ENCODE measurements at places on chromosomes 1 and 21. TPM values are rescaled to one million over a fixed set of nuclear protein-coding genes. Genes with fewer than 3 reads are reported as not detected.

DNA sequence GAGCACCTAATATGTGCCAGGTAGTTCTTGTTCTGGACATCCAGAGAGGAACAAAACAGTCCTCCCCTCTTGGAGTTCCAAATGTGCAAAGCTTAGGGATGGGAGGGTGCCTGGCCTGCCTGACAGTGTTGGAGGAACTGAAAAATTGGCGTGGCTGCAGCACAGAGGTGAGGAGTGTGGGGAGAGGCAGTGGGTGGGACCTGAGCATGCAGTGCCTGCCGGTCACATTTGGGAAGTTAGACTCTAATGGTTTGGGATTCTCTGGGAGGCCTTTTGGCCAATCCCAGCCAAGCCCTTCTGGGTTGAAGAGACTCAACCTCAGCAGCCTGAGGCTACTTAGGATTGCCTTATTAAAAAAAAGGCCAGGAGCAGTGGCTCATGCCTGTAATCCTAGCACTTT lies 2.3 kb upstream of the TCEA3 start:
- DNase-seq, result no peak

DNA sequence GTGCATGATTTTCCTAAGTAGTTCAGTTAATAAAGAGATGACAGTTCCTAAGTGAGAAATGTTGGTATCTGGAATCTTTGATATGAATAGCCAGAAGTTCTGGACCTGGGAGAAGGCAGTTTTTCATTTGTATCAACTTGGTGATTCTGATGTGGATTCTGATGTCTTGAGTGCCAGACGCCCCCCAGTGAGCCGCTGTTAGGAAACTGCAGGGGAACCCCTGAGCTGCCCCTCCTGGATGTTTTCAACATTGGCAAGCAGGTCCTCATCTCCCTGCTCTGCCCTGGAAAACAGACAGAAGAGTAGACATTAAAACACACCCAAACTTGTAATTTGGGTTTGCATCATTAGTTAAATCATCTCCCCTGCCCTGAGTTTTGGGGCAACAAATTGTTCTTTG lies 7.4 kb downstream of the ETS2 start:
- DNase-seq, result no peak

FAM43B gene
- 2.6 TPM for total RNA-seq

DNA sequence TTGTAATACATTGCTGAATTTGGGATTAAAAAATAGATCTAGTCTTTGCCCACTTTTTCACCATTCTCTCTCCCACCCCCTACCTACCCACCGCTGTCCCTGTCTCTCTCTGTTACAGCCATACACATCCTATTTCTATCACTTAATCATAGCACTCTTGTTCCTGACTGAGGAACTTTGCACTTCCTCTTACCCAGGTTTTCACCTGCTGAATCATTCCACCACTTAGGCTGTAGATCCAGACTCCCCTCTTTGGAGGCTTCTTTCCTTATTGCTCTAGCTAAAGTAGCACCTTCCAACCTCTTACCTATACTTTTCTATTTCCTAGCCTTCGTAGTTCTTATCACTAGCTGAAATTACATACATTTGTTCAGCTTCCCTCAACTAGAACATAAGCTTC lies 59.6 kb downstream of the ATP6V1G3 start:
- DNase-seq, result no peak

- DNase-seq, result no peak
These were observed 215.4 kb downstream of the OLFM3 start for GRCh38 chr1:101781201-101781831.

GRCh38 chr21:39362733-39363132 lies 13.8 kb upstream of the HMGN1 start:
- no peak for DNase-seq

GRCh38 chr1:160657250-160657781 lies 10.5 kb upstream of the SLAMF1 start:
- no peak for DNase-seq

DNA sequence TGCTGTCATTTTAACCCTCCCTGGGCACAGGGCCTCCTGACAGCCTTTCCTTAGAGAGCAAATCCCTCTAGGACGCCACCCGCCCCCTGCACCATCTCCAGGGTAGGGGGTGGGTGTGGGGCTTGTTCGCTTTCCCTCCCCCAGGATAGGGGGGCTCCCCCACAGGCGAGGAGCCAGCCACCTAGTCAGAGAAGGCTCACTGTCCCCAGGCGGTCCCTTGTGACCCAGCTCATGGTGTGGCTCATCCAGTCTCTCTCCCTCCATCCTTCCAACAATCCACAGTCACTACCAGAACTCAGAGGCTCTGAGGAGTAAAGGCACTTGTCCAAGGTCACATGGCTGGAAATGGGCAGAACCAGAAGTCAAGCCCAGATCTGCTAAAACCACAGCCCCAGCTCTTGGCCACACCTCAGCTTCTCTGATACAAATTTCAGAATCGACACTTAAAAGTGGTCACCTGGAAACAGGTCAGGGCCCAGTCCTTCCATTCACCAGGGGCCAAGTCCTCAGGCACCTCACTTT lies 89.8 kb downstream of the MRPL37 start:
- DNase-seq, result no peak

DNA sequence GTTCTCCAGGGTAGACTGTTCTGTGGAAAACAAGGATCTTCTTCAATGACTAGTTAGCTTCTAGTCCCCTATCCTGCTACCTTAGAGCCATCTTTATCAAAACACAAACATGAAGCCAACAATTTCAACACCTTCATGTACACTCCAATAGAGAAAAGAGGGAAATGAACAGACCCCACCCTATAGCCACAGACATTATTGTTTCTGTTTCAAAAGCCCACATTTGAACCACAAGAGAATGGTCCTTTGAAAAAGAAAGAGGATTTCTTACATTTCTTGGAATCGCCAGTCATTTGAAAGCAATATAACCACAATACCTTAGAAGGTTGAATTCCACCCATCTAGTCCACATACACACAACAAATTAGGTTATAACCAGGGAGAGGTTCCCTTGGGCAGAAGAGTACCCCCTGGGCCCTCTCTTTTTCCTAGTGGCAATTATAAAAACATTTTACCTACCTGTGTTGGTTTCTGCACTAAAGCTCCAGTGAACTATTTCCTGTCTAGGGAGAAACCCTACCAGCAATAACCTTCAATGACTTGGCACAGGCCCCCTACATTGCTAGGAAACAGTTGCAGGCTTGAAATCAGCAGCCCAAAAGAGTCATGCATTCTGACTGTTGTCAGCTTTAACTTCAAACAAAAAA lies 2.7 kb upstream of the LPGAT1 start:
- DNase-seq, result no peak

C1orf226 gene
- total RNA-seq, result 3.7 TPM

GRCh38 chr1:115457289-115457688 lies 119.2 kb upstream of the NGF start:
- DNase-seq, result no peak

GRCh38 chr1:163657719-163658118 lies 336.0 kb downstream of the NUF2 start:
- DNase-seq, result no peak

- DNase-seq, result no peak
These were observed 134.9 kb downstream of the VAV3 start for GRCh38 chr1:107830075-107830474.

DNA sequence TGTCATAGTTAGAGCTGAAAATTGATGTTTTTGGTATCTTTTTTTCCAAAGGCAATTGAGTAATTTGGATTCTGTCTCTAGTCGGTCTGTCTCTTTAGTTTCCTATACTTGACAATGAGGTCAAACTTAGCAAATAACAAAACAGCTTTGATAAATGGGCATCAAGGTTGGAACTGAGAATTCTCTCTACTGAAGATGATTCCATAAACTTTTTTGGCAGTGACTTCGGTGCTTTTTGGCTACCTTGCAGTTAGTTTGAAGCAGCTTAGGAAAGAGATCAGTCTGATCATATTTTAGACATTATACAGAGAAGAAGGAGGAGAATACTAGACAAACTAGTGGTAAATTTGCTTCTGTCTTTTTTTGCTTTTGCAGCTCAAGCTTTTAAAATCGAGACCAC lies 559 bp downstream of the VCAM1 start:
- DNase-seq, result no peak

DNA sequence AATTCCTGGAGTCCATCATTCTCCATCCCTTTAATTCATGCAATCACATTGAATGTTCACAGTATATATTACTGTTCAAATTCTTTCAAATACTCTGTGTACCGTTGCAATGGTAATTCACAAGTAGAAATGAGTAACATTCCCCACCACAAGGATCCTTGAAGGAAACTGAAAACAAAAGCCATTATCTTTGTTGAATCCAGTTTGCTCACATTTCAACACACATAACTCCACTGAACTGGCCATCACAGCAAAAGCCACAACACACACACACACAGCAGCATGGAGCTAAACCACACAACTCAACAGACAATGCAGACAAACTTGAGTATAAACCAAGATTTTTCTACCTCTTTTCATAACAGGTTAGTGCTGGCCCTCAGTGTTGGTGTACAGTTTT lies 188.3 kb upstream of the GREM2 start:
- no peak for DNase-seq

- DNase-seq, result no peak
These were observed 7.9 kb upstream of the TRAF5 start for GRCh38 chr1:211318576-211319280.

- DNase-seq, result no peak
These were observed 80.4 kb downstream of the NPHP4 start for GRCh38 chr1:5911871-5912271.

GRCh38 chr1:67044631-67045270 lies 9.2 kb downstream of the SLC35D1 start:
- DNase-seq, result no peak

GRCh38 chr1:205510308-205510950 lies 6.0 kb downstream of the CDK18 start:
- DNase-seq, result peak; percentile 55

CLIC6 gene
- total RNA-seq, result 8.1 TPM

DNA sequence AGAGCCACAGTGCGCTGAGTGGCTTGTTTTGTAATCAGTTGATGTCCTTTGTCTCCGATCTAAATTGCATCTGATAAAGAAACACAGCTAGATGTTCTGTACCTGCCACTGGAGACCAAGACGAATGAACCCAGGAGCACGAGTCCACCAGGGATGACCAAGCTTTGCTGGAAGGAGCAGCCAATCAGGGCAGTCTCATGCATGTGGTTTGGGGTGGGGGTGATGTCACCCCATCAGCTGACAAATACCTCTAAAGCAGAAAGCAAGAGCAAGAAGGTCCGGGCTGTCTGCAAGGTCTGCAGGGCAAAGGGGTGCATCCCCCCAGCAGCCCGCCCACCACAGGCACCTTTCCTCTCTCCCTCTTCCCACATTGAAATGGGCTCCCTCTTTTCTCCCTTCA lies 653.8 kb downstream of the AJAP1 start:
- no peak for DNase-seq

DNA sequence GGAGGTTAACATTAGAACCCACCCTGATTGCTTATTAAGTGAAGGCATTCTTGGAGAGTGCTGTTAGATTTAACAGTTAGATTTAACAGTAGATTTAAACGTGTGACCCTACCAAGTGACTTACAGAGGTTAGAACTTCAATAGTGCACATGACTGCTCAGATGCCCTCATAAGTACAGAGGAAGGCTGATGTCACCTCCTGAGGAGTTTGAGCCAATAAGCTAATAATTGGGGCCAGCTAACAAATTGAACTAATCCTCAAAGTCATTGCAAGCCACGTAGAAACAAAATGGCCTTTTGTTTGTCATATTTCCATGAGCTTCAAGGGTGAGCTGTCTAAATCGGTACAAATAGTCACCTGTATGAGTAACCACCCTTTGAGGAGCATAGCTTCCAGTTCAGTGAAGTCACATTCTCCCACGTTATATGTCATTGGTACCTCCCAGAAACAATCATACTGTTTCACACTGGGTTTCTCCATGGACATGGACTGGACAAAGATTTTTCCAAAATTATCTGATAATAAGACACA lies 11.7 kb downstream of the AVPR1B start:
- no peak for DNase-seq

- DNase-seq, result no peak
These were observed 39.5 kb downstream of the PIK3CD start for GRCh38 chr1:9691108-9691445.

- no peak for DNase-seq
These were observed at the start of gene COL11A1 for GRCh38 chr1:103108376-103109150. COL11A1 (minus strand) TSS chr1:103108522; CDS start chr1:103108178, 344 bp downstream.

PIGK gene
- total RNA-seq, result 31.4 TPM

CHRM3 gene
- 0.19 TPM for total RNA-seq

DNA sequence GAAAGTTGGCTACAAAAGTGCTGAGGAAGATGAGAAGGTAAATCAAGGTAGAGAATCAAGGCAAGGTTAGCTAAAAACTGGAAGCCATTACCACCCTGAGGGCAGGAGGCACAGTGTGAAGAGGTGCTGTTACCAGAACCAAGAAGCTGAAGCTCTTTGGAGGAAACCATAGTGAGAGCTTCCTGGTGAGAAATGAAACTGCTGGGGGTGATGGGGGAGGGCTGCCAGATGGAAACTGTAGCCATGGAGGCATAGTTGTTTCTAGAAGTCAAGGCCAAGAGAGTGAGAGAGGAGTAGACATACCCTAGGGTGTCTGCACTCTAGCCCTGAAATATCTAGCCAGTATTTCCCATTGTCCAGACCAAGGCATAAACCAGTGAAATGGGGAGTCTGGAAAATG lies 28.7 kb downstream of the IFI44 start:
- no peak for DNase-seq

DIO1 gene
- not detected for total RNA-seq

DNA sequence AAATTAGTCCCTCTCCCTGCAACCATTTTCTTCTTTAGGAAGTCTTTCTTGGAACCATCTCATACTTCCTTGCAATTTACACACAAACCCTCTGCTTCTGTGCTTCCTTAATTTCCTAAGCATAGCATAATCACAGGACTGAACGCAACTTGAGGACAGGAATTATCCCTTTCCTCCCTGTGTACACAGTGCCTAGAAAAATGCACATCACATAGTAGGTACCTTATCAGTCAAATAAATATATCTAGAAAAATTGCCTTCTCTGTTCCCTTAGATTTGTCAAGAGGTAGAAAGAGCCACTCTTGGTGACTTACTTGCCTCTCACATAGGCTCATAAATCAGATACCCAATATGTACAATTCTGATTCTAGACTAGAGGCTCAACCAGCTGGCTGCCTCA lies 4.9 kb downstream of the ASPM start:
- no peak for DNase-seq

GRCh38 chr1:219223496-219223895 lies 49.8 kb downstream of the LYPLAL1 start:
- DNase-seq, result no peak

GRCh38 chr1:248825909-248826760 lies at the start of gene SH3BP5L:
SH3BP5L (minus strand) TSS chr1:248825915; CDS start chr1:248824935, 980 bp downstream.
- DNase-seq, result peak; percentile 92

ASPM gene
- 0.12 TPM for total RNA-seq

DNA sequence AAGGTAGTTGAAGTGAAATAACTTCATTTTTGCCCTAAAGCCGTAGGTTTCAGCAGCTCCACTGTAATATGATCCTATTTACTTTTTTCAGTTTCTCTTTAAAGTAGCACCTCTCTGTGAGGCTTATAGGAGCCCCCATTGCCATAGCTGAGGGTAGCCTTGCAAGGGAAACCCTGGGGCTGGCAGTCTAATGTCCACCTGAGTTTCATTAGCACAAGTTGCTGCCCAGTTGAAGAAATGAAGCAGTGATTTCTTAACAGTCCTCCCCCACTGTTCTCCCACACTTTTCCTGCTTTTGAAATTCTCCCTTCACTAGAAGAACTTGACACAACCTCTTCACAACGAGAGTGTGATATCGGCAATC lies 1.5 kb downstream of the HMCN1 start:
- no peak for DNase-seq

All from heart right ventricle (tissue), 16 donors.